ENCODE measurements at places on chromosomes 1 and 21.

- DNase-seq: no peak
Measured at GRCh38 chr1:54728027-54728426, 12.4 kb downstream of the TTC4 start.

GRCh38 chr1:156640842-156641706 is 843 bp upstream of the BCAN start:
- DNase-seq: no peak

- peak; percentile 47 for DNase-seq
Measured at GRCh38 chr1:27099587-27100334, 55.2 kb downstream of the SLC9A1 start.

GRCh38 chr1:178869119-178869697 is 1.7 kb downstream of the ANGPTL1 start:
- no peak for DNase-seq

- DNase-seq: no peak
Measured at GRCh38 chr1:200359610-200360163, 50.1 kb downstream of the ZNF281 start.

- DNase-seq: no peak
Measured at GRCh38 chr1:85214654-85215053, 13.8 kb upstream of the SYDE2 start.

DNA sequence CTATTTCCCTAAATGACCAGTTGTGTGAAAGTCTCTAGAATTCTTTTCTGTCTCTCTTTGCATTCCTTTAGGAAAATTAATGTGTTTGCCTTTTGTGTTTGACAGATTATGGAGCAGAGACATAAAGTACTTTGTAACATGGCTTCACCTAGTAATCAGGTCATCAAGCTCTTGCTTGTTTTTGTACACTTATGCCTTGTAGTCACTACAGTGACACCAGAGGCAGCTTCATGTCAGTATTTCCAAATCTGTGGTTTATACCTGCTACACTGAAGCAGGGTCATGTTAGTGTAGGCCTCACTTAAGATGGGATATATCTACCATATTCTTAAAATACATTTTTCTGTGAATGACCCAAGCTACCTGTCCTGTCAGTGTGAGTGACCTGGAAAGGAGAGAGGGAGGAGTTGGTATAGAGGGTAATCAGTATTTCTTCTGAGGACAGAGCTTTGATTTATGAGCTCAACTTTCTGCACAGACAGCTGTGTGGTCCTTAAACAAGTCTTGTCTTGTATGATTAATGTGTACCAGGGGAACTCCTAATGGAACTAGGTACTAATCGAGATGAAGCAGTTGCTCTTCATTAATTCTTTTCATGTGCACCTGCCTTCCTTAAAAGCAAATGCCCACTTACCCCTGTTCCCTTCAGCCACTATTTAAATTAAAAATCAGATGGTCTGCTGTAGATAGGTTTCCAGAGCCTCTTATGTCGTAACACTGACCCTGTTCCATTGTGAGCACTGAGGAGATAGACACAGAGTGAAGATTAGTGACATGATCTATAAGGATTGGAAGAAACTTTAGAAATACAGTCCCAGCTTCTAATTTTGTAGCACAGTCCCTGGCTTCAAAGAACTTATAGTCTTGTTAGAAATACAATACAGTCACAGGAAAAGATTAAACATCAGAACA is 45.7 kb downstream of the MACO1 start:
- DNase-seq: peak; percentile 42

GRCh38 chr1:5907966-5908365 is 84.3 kb downstream of the NPHP4 start:
- DNase-seq: no peak

- DNase-seq: no peak
Measured at GRCh38 chr1:169877800-169878491, 15.8 kb downstream of the SCYL3 start.

- DNase-seq: no peak
Measured at GRCh38 chr1:200179781-200180160, 152.3 kb downstream of the NR5A2 start.

DNA sequence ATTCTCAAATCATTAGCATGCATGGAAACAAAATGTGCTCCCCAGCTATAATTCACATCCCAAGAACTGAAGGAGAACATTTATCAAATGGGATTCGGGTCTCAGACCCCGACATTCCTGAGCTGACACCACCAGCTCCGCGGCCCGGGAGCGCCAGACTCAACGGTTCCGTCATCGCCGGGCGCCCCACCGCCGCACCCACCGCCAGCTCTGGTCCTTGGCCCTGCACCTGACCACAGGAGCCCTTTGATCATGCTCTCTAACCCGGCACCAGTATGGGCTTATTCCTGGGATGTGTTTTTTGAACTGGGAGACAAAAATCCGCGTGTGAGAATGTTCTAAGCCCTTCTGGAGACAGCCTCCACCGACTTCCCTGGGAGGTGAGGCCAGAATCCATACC is 43.6 kb downstream of the HLCS start:
- DNase-seq: no peak

DNA sequence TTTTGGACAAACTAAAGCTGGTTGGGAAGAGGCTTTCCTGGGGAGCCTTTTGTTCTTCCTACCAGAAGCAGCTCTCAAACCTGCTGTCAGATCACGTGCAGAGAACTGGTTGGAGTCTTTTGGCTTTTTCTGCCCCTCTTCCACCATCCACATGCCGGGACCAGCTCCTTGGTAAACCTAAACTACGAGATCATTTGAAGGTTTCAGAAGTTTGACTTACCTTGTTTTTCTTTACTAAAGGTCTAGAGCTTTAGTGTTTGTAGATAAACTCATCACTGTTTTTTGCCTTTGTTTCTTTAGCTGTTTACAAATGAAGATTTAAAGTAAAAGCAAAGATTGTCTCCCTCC is 113.4 kb downstream of the HLX start:
- no peak for DNase-seq

DNA sequence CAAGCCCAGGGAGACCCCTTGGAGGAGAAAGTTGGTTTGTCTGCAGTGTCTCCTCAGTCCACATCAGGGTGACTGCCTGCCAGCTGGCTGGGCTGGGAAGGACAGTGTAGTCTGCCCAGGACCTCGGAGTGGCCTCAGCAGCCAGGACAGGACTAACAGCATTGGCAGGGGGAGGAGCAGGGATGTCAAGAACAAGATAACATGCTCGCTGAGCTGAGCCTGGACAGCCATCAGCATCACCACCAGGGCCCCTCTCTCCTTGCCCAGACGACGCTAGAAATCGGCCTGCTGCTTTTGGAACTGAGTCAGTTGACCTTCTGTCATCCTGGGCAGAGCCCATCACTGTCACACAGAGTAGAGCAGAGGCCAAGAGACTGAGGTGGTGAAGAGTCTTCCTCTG is 83.6 kb upstream of the CNTN2 start:
- no peak for DNase-seq

DNA sequence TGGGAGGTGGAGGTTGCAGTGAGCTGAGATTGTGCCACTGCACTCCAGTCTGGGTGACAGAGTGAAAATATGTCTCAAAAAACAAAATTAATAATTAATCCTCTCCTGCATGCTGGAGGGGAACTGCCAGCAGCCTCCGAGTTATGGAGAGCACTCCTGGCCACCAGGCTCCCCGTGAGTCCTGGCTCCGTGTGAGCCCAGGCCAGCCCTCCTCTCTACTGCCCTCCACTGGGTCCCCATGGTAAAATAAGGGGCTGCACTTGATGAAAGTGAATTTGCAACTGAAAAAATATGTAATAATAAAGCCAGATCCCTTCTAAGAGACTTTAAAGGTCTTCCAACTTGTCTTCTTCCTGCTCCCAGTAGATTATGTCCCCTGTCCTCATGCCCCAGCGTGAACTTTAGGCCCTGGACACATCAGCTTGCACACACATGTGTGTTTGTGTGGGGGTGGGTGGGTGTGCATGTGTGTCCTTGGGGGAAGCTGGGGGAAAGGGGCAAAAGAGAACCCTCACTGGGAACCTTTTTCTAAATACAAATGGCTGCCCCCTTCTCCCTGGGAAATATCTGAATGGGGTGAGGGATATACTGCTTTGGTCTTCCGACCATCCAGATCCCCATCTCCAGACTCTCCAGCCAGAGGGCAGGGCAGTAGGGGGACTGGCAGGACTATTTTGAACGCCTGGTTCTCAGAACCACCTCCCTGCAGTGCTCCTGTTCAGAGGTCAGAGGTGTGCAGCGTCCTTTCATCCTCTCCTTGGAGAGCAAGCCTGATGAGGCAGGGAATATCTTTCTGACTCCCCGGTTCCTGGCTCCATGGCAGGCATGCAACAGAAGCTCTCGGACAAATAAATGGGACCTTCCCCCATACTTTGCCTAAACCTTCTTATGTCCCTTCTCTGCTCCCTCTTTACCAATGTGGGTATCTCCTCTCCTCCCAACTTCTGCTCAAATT is 26.2 kb downstream of the NEK2 start:
- no peak for DNase-seq

DNA sequence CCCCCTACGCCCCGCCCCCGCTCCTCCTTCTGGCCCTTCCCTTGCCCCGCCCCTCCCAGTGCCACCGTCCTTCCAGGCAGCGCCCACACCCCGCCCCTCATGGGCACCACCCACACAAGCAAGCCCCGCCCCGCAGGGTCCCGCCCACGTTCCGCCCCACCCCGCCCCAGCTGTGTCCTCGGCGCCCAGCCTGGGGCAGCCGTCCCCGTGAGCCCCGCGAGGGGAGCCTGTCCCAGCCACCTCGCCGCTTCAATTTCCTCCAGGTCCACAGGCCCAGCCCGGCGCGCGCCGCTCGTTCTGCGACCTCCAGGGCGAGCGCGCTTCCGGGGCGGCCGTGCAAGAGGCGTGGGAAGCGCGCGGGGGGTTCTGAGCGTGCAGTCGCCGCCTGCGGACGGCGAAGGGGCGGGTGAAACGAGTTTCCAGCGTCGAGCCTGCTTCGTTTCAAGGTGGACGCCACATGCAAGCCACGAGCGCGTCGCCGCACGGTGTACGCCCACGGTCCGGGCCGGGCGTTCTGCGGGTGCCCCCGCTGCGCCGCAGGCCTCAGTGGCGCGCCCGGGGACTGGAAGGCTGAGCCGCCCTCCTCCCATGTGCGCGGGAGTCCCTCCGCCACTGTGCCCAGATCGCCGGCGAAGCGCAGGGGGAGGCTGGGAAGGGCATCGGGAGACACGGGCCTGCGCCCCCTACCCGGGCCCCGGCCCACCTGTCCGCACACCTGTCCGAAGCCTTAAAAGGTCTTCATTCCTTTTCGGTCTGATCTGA is 10.8 kb upstream of the FAAP20 start:
- DNase-seq: no peak

- peak; percentile 36 for DNase-seq
Measured at GRCh38 chr1:182107209-182107608, 45.7 kb upstream of the ZNF648 start.

DNA sequence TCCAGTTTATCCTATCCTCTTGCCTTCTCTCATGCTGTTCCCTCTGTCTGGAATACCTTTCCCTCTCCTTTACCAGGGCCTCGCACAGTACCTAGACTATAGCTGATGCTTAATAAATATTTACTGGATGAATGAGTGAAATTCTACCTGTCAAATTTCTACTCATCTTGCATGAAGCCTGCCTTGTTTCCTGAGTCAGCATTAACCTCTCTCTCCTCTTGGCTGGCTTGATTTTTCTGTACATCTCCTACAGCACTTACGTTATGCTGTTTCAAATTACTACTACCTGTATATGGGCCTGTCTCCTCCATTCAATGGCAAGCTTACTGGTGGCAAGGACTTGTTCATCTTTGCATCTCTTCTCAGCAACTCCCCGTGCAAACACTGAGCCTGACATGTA is 130.8 kb downstream of the CAPN8 start:
- no peak for DNase-seq

DNA sequence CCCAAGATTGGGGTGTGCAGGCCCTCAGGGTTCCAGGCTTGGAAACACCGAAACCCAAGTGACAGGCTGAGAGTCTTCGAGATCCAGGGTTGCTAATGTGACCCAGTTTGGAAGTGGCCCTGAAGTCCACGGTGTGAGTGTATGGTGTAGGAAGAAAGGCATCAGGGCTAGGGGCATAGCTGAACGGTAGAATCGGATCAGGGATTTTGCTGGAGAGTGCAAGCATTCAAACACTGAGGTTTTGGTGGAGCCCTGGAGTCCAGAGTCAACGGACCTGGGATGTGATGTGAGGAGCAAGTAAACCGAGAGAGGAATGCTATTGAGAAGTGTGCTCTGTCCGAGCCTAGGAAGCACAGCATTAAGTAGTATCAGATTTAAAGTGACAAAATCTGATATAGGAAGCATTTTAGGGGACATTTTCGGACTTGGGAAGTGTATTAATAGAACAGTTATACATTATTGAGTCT is 958 bp downstream of the NFYC start:
- no peak for DNase-seq

GRCh38 chr1:155944444-155944799 is 3.0 kb downstream of the RXFP4 start:
- DNase-seq: no peak

DNA sequence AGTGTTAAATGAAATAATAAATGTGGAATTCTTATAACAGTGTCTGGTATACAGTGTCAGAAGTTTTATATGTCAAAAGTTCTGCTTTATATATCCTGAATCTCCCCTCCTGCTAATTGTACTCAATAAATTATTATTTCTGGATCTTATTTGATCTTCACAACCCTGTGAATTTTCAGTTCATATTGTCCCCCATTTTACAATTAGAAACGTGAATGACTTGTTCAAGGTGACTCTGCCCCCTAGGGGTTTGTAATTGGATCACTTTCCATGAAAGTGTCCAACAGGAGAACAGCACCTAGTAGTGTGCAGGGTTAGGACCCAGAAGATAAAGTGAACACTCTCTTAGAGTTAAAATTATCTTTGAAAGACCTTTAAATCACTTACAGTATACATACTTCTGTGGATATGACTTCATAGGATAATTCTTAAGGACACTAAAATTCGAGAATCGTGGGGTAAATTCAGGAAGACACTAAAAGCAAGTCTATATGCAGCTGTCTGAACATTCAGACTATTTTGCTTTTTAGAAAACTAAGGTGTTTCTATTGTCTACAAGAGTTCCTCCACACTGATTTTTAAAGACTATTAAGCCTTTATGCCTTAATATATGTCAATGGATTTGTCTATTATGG is 4.5 kb upstream of the DDR2 start:
- peak; percentile 12 for DNase-seq

GRCh38 chr1:203451836-203452784 is 23.5 kb upstream of the PRELP start:
- no peak for DNase-seq

- no peak for DNase-seq
Measured at GRCh38 chr1:187509091-187509490, 680.3 kb downstream of the PLA2G4A start.

GRCh38 chr1:242196914-242197313 is 198.0 kb upstream of the MAP1LC3C start:
- DNase-seq: no peak

DNA sequence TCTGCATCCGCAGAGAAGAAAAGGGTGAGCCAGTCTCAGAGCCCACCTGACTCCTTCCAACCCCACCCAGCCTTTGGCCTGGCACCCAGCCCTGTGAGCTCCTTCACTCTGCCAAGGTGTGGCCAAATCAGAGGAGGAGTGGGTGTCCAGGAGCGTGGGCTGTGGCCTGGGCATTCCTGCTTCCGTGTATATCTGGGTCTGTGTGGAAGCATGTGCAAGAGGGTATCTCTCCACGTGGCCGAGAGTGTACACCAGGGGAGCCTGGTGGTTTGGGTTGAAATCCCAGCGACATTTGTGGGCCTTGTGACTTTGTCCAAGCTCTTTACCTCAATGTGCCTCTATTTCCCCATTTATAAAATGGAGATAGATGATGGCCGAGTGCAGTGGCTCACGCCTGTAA is 29.8 kb downstream of the CDCP2 start:
- DNase-seq: no peak

Data from RWPE1 (cell line).